Fibroblast of mammary gland (primary cell): ENCODE measurements at places on chromosomes 7 and 10.

DNA sequence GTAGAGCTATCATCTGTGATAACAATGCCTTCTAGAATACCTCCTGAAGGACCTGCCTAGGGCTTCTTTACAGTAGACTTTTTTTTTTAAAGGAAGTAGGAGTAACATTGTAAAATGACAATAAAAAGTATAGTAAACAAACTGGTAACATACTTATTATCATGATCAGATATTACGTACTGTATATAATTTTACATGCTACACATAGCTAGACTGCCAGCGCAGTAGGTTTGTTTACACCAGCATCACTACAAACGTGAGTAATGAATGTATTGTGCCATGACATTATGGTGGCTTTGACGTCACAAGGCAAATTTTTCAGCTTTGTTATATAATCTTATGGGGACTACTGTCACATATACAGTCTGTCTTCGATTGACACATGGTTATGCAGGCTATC is 15.4 kb upstream of the ZRANB1 start:
- no peak for DNase-seq

DNA sequence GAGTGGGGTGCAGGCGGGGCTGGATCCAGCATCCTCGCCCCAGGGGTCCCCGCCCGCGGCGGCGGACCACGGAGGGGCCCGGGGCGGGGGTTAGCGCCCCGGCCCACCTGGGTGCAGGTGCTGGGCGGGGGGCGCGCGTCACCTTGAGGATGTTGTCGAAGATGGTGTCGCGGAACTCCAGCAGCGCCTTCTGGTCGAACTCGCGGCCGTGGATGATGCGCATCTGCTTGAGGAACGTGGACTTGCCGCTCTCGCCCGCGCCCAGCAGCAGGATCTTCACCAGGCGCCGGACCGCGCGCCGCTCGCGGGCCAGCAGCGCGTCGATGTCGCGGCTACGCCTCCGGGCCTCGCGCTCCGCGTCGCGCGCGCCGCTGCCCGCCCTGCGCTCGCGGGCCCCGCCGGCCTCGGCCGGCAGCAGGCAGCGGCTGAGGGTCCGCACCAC is 376 bp downstream of the GNA12 start:
- no peak for DNase-seq

- DNase-seq = peak; percentile 41
Measured at GRCh38 chr10:10778959-10779358, 238.7 kb upstream of the CELF2 start.

- peak; percentile 93 for DNase-seq
Measured at GRCh38 chr7:92633211-92633906, 43.2 kb upstream of the FAM133B start.

DNA sequence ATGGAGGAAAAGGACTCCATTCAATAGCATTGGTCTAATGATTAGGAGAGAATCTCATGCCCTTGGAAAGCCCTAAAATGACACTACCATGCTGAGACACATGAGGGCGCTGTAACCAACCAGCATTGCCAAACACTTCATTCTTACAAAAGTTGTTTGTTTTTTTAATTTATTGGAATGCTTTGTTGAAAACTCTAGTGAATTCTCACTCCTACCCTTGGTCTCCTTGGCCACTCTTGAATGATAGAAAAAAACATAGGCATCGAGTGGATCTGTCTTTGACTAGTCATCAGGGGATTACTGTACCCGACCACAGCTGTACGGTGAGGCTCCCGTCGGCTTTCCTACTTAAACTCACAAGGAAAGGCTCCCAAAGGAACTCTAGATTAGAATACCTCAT is 29.3 kb upstream of the ADD3 start:
- DNase-seq = peak; percentile 88

DNA sequence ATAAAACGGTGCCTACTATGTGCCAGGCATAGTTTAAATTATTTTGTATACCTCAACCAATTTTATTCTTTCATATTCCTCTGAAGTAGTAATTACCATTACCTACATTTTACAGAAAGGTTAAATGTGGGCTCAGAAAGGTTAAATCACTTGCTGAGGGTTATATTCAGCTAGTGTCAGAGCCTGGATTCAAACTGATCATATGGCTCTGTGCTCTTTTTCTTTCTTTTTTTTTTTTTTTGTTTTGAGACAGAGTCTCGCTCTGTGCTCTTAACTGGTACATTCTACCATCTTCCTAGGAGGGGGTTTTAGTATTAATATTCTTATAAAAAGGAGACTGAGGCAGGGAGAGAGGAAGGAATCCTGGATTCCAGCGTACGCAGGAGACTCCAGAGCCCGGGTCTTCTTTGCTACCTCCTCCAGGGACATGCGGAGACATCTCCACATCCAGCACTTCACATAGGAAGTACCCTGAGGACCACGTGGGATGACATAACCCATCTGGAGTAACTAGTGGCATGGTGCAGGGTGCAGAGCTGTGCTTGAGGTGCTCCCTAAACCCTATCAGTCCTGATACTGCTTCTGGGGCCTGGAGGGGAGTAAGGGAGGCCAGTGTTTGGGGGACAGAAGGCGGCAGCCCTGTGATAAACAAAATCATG is 29.6 kb upstream of the ATXN7L1 start:
- DNase-seq = no peak

DNA sequence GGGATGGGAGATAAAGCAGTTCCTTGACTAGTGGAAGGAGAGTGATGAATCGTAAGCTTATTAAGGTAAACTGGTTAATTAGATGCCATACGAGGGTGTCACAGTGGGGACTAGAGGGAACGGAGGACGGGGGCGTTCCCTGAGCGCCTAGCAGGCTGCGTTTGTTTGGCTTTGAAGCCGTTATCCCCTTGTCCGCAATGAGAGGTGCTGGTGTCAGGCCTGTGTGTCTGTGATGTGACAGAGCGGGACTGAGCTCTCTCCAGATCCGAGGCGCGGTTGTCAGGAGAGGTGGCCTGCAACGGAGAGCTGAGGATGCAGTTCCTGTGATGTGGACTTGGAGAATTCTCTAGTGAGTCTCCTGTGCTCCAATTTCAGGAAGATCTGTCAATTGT is 60.0 kb upstream of the PRPS1L1 start:
- no peak for DNase-seq

DNA sequence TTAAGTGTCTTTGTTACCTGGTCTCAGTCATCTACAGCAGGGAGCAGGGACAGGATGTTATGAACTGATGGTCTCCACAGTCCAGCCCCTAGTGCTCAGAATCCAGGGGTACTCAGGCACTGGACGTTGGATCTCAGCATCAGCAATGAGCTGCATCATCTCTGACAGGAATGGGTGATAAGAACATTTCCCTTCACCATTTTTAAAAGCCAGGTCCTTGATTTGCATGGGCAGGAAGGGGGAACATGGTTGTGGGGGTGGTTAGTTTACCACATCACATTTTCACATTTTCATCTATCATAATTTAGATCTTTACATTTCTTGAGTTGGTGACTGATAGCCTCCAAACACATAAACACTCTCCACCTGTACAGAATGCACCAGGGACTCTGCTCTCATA is 427.8 kb upstream of the NPVF start:
- DNase-seq = no peak

- no peak for DNase-seq
Measured at GRCh38 chr10:119441921-119442757, 100.4 kb downstream of the RGS10 start.

GRCh38 chr7:68454931-68455330 is 1143.3 kb upstream of the AUTS2 start:
- no peak for DNase-seq

- no peak for DNase-seq
Measured at GRCh38 chr7:6202117-6202516, 70.3 kb downstream of the CYTH3 start.

GRCh38 chr7:90701771-90702170 is 105.7 kb downstream of the CDK14 start:
- no peak for DNase-seq

- DNase-seq = no peak
Measured at GRCh38 chr10:131866673-131867072, 34.1 kb upstream of the PPP2R2D start.

DNA sequence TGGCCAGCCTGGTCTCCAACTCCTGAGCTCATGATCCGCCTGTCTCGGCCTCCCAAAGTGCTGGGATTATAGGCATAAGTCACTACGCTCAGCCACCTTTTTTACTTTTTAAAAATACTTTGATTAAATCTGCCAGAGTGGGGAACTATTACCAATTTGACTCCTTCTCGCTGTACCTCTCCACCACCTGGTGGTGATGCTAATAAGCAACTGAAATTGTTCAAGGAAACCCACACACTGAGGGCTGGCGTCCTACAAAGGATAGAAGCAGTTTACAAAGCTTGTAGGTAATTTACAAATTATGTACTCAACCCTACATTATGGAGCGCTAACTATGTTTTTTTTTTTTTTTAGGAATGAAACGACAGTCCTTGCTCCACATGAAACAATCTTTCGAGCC is 111.1 kb downstream of the CPED1 start:
- no peak for DNase-seq

- DNase-seq = peak; percentile 66
Measured at GRCh38 chr10:118531105-118531852, 64.2 kb downstream of the PRLHR start.

- no peak for DNase-seq
Measured at GRCh38 chr10:117601716-117602115, 59.2 kb downstream of the EMX2 start.

DNA sequence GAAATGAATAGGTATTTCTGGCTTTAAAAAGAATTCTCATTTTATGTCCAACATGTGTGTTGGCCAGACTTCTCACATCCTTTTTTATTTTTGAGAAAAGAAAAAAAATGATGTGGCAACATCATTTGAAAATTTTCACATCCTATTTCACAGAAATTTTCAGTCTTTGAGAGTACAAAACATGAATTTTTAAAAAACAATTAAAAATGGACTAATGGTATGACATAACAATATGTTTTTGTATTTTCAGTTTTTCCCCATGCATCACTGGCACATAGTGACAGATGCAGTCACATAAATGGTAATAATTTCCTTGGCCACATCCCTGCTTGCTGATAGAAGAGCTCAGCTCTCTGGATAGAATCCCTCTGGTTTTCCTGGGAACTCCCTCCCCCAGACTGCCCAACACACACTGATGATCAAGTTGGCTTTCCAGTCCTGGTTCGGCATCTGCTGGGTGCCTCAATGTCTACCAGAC is 188.5 kb upstream of the AGR3 start:
- no peak for DNase-seq

GRCh38 chr7:144786522-144786921 is 49.3 kb downstream of the TPK1 start:
- peak; percentile 2 for DNase-seq

- DNase-seq = no peak
Measured at GRCh38 chr7:142469696-142470543, 212.1 kb upstream of the PRSS58 start.

GRCh38 chr10:77351386-77351785 is 286.2 kb downstream of the KCNMA1 start:
- DNase-seq = peak; percentile 95

DNA sequence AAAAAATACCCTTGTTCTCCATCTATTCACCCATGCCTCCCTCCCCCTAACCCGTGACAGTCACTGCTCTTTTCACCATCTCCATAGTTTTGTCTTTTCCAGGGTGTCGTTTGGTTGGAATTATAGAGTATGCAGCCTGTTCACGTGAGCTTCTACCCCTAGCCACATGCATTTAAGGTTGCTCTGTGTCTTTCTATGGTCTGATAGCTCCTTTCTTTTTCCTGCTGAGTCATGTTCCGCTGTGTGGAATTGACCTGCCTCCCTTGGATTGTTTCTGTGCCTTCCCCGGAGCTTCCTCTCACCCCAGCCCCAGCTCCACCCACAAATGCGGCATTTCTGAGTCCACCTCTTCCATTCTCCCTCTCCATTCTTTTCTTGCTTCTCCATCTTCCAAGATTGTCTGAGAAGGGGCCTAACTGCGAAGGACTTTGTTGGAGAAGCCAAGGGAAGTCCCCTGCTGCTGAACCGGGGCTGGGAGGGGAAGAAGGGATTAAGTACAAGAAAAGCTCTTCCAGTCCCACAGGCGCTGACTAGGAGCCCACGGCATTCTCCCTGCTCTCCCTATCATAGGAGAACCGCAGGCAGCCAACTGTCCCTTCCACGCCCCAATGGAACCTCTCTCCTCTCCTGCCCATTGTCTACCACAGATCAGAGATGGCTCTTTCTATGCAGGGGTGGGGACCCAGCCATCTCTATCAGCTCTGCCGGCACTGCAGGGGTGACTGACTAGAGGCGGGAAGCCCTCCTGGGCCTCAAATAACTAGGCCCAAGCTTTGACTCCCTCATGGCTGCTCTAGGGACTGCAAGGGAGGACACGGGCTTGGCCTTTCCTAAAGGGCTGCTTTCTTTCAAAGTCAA is 87.5 kb upstream of the ANLN start:
- DNase-seq = peak; percentile 37

DNA sequence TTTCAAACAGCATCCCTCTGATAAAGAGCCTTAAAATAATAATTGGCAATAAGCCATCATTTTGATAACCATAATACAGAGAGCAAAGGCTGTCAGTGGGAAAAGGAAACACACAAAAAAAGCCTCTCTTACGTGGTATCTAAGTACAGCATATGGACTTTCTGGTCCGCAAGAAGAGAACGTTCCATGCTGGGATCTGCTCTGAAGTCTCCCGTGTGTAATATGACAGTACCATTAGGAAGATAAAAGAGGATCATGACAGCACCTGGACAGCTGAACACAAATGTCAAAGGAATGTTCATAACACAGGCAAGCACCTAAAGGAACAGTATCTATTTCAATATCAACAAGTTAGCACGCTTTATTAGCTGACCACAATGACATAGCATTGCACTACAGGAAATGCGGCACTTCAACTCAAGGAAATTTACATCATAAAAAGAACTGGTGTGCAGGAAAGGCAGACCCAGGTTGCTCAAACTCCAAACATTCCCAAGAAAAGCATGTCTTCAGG is 9.9 kb downstream of the DCLRE1A start:
- no peak for DNase-seq

DNA sequence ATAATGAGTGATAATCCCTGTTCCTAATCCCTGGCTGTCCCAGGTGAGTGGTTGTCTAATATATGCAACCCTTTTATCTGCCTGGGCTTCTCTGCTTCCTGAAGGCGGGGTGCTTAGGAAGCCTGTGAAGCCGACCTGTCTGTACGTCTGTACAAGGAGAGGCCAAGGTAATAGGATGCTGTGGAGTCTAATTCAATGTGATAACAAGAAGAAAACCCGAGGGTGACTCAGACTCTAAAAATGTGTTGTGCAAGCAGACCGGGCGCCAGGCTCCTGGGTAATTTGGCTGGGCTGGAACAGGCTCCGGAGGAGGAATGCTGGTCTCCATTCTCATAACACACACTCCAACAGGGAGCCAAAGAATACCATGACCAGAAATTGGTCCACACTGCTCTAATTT is 43.6 kb downstream of the THNSL1 start:
- peak; percentile 78 for DNase-seq

DNA sequence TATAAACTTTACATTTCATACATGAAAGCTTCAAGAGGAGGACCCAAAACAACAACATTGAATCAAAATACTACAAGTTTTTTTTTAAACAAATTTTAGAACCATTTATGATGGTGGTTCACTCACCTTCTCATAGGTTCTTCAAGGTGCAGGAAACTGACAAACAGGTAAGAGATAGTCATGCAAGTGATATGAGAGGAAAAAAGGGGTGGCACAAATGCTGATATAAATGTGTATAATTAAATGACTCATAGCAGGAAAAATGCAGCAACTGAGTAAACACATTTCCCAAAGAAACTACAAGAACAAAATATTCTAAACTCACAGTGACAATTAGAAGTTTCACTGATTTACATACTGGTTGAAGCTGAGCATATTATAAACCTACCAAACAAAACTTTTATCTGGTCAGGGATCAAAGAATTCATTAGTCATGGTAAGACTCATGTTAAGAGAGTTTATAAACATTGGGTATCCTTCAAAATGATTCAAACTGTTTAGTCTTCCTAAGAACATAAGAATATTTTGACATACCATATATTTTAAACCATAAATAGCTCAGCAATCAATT is 14.1 kb downstream of the ZWINT start:
- no peak for DNase-seq
